ENCODE measurements at places on chromosomes 13 and 19.

DNA sequence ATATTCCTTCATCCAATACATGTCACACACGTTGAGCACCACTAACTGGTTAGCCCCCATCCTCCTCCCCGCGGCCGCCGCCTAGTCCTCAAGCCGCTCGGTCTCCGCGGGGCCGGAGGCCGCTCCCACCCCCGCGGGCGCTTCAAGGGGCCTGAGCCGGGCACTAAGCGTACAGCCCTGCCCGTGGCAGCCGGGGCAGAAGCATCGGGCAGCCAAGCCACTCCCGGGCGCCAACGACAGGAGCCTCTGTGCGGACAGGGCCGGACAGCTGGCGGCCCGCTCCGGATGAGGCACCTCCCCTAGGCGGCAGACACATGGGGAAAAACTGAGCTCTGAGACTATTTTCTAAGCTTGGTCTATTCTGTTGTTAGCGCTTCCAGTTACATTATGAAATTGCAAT lies 2.8 kb upstream of the ZNF543 start:
- peaks cover 12% of the 10 kb centered on the region for H3K36me3 ChIP-seq
- no peak overlapping the region for H3K4me3 ChIP-seq
- no peak for DNase-seq

DNA sequence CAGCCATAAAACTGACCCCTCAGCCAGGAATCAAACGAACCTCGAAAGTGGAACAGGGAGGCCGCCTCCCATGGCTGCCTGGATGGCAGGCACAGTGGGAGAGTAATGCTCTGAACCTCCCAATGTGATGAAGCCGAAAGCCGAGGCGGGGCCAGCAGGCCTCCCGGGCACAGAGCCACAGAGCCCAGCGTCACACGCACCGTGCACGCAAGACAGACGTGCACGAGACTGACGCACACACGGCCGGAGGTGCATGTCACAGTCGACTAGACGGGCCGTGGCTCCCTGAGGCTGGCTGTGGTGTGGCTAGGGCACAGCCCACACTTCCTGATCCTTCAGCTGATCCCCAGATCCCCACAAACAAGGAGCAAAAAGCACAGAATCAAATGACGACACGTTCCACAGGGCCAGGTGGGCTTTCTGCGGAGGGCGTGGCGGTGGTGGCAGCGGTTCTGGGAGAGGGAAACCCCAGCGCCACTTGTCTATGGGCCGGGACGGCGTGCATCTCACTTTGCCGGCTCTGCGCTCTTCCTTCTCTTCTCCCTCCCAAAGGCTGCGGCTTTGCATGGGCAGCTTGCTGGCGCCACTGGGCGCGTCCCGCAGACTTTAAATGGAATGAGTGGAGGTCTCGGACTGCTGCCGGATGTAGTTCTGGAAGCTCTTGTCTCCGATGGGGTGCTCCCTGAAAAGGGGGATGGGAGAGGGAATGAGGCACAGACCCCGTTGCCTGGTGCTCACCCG lies 5.0 kb upstream of the C13orf46 start:
- H3K27ac ChIP-seq: peak overlapping the region; percentile 61
- H3K4me3 ChIP-seq: peak overlapping the region; percentile 3
- no peak for DNase-seq
- no peaks in the 10 kb centered on the region for H3K4me1 ChIP-seq
- peaks cover 72% of the 10 kb centered on the region for H3K36me3 ChIP-seq

DNA sequence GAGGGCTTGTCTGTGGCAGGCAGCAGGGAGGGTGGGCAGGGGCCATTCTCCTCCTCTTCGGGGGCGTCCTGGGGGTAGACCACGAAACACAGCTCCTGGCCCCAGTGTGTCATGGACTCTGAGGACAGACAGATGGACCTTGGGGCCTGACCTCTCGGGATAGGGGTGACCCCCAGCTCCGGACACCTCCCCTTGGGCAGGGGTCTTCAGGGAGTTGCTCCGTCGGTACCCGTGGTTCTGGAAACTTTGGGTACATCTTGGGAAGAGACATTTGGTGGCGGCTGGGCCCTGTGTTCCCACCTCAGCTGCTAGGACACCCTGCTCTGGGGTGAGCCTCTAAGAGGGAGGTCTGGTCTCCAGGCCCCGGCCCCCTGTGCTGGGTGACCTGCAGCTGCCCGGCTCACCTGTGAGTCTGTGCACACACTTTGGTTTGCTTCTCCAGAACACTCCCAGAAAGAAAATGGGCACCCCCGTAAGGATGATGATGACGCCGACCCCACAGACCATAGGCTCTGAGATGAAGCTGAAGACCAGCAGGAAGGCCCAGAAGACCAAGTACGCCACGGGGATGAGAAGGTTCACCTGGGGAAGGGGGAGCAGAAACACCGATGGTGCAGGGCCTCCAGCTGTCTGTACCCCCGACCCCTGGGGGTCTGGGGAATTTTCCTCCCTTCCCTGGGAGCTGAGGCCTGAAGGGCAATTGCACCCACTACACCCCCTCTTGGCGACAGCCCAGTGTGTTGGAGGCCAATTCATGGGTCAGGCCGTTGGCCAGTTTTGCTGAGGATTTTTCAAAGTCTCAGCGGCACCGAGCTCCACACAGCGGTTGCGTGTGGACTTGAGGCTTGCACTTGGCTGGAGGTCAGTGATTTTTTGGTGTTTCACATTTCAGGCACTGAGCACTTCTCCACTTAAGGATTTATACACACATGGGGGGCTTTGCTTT lies 15.0 kb downstream of the LRP3 start:
- H3K4me1 ChIP-seq: no peaks in the 10 kb centered on the region
- no peak overlapping the region for H3K27ac ChIP-seq
- no peaks in the 10 kb centered on the region for H3K36me3 ChIP-seq
- H3K27me3 ChIP-seq: peaks cover 6% of the 10 kb centered on the region
- no peak overlapping the region for H3K4me3 ChIP-seq

DNA sequence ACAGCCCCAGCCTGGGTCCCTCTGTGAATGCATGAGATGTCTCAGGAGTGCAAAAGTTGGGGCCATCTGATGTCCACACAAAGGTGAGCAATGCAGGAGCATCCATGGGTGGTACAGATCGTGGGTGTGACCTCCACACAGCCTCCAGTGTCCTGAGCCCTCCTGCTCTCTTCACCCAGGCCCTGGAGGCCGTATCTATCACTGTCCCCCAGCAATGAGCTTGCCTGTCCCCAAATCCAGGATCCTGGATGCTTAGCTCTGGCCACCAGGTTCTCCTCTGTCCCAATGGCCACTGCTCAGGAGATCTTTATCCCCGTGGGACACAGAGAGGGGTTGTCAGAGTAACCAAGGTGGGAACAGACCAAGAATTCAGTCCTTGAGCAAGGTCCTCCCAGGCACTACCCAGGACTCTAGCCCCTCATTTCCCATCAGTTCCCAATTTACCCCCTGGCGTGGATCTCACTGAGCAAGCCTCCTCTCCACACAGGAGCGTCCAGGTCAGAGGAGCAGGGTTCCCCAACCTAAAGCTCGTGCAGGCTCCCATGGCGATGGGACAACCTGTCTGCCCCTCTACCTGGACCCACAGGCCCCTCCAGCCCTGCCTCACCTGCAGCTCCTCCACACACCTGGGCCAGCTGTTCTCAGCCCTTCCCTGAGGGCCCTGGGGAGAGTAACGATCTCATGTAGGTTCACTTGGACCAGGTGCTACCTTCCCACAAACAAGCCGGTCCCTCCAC lies 11.3 kb downstream of the CEACAM21 start:
- peaks cover 9% of the 10 kb centered on the region for H3K36me3 ChIP-seq
- H3K4me3 ChIP-seq: no peak overlapping the region
- peaks cover 16% of the 10 kb centered on the region for H3K27me3 ChIP-seq
- no peak overlapping the region for H3K27ac ChIP-seq
- no peak for DNase-seq

GRCh38 chr13:95741584-95742563 lies 64.9 kb downstream of the DNAJC3 start:
- peaks cover 27% of the 10 kb centered on the region for H3K4me1 ChIP-seq
- H3K36me3 ChIP-seq: peaks cover 4% of the 10 kb centered on the region
- no peak overlapping the region for H3K27ac ChIP-seq
- H3K27me3 ChIP-seq: no peaks in the 10 kb centered on the region
- no peak overlapping the region for H3K4me3 ChIP-seq

Measured in central memory CD8-positive, alpha-beta T cell (primary cell).